ENCODE measurements at places on chromosomes 12 and 14.

GRCh38 chr12:68602720-68603119 is 8.0 kb upstream of the RAP1B start:
- no peak for DNase-seq

- DNase-seq, result no peak
These were observed 59.7 kb downstream of the SCFD1 start for GRCh38 chr14:30681752-30682355.

DNA sequence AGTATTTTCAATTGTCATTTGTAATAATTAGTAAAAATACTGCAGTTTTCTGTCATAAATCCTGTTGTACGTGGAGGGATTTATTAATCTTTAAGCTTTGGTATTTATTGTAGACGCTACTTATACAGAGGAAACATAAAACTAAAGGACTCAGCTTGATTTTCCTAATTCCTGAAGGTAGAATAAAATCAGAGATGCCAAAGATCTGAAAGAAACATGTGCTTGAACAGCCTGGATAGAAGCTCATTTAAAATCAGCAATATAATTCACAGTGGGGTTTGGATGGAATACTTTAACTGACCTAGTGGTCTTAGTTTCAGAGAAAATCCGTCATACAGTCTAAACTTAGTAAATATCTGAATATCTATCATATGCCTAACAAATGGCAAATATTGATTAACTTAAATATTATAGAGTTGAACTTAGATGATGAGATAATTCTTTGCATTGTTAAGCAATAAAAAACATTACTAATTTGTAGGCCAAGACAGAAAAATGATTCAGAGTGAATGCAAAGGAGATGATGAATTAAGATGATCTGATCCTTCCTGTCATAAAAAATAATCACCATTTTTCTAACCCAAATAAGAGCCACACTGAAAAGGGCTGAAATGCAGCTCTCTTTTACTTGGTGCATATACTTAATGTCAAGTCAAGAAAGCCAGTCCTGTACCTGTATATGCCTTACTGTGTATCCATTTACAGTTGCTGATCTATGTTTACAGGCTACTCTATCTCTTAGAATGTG is 397.1 kb upstream of the DCN start:
- no peak for DNase-seq

DNA sequence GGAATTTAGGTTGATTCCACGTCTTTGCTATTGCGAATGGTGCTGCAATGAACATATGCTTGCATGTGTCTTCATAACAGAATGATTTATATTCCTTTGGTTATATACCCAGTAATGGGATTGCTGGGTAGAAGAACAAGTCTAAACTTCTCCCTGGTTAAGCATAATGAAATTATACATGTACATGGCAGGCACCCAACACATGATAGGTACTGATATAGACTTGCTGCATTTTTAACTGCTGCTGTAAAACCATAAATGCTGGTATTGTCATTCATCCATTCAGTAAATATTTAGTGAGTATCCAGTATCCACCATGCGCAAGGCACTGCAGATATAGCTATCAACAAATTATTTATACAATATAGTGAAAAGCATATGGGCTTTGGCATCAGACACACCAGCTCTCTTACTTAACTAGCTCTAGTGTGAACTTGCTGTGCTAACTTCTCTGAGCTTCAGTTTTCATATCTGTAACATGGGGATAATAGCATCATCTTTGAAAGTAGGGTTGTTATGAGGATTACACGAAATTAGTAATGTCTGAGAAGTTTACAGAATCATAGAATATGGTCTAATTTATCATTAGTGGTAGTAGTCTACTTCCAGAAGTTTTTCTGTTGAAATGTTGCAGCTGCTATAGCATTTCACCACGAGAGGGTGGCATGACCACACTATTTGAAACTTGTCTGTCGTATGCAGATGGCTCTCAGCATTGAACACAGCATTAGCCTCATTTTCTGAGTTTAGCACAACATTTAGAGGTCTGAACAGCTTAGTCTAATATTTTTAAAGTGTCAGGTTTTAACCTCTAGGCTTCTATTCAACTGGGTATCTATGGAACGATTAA is 32.0 kb upstream of the SEL1L start:
- DNase-seq, result no peak

DNA sequence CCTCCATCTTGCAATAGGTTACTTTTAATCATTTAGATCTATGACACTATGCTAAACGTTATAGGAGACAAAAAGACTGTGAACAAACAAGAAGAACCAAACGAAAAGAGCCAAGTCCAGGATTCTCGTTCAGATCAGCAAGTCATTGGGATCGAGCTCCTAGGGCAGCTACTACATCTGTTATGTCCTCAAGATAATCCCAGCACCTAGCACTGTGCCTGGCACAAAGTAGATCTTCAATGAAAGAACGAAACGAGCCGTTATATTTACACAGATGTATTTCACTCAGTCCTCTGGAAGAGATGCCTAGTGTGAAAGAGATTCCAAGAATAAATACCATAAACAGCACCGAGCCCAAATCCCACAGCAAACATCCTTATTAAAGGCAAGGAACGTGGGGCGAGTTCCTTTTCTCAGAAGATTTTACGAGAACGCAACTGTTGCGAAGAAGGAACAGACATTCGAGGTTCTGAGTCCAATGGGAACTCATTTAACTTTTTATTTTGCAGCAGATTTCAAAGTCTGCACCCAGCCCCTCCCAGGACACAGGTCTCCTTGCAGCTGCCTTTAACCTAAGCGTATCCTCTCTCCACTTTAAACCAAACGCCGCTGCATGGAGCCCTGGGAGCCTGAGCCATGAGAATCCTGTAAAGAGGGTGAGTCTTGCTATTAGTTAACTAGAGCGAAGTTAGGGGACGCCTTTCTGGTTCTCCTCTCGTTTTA is 544 bp upstream of the TDP1 start:
- no peak for DNase-seq

DNA sequence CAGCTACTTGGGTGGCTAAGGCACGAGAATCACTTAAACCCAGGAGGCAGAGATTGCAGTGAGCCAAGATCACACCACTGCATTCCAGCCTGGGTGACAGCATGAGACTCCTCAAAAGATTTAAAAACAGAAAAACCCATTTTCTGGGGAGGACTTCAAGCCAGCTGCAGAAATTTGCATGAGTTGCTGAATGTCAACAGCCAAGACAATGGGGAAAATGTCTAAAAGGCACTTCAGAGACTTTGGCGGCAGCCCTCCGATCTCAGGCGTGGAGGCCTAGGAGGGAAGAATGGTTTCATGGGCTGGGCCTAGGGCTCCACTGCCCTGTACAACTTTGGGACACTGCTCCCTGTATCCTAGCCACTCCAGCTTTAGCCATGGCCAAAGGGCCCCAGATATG is 177.8 kb upstream of the C14orf180 start:
- DNase-seq, result peak; percentile 43

DNA sequence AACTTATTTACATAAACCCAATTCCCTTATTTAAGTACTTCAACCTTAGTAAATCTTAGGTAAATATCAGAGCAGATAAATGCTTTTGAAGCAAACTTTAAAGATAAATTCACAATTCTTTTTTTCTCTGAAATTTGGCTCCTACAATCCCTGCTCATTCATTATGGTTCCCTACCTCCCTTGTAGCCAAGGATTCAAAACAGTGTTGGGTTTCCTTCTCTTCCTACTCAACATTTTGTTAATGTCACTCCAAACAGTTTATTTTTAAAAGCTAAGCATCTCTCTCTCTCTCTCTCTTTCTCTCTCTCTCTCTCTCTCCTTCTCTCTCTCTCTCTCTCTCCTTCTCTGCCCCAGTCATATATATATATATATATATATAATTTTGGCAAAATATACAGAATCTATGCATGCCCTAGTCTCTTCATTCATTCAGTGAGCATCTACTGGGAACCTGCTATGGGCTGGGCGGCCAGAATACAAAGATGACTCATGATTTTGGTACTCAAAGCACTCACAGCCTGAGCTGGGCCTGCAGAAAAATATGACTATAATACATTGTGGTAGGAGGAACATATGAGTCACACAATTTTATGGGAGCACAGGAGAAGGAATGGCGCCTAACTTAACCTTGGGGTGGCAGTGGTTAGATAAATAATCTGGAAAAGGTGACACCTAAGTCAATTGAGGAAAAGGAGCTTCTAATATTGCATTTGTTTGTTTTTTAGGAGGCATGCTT is 123.7 kb upstream of the DHRS4 start:
- DNase-seq, result no peak

DNA sequence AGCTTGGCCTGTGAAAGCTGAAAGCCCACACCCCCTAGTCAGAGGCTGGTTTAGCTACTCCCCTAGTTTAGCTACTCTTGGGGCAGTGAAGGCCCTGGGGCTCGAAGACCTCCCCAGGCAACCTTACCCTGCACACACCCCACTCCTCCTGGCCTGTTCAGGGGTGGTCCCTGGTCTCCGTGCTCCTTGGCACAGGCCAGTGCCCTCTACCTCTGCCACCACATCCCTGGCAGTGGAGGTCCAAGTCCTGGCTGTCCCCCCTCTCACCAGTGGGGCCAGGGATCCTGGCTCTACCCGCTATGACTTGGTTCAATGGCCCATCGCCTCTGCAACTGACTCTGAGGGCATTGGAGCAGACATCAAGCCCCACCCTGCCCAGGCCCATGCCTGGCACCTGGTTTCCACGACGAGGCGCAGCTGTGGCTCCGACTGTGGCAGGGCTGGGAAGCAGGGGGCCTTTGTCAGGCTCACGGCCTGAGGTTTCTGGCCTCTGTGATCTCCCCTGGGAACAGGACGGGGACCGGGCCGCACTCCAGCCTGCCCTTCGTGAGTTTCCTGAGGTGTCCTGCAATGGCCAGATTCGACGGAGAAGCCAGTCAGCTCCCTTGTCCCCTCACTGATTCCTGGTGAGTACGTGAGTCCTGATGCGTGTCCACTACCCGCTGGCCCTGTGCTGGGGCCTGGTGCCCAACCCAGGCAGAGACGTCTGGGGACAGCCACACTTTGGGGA is 5.7 kb downstream of the TMEM121 start:
- DNase-seq, result no peak

- no peak for DNase-seq
These were observed 7.5 kb downstream of the TMED2 start for GRCh38 chr12:123591702-123592481.
